A549 treated with ZK216348 at 1 μM for 4 hours (cell line): ENCODE measurements at places on chromosomes 11 and 22. TPM values are rescaled to one million over a fixed set of nuclear protein-coding genes. Genes with fewer than 3 reads are reported as not detected.

Gene OR56A1
- not detected in 5 replicates for total RNA-seq

Gene CCDC87
- 0.55 to 0.85 TPM (median 0.79 TPM) in 5 replicates for total RNA-seq

Gene AMPD3
- 5.7 to 10.0 TPM (median 8.1 TPM) in 5 replicates for total RNA-seq

Gene SAA4
- not detected in 5 replicates for total RNA-seq

Gene NXPE4
- not detected in 5 replicates for total RNA-seq

Gene ME3
- total RNA-seq = 14.6 to 21.3 TPM (median 19.0 TPM) in 5 replicates

Gene SLC15A3
- total RNA-seq = not detected in 5 replicates

Gene LRRC75B
- 5.1 to 9.9 TPM (median 8.1 TPM) in 5 replicates for total RNA-seq

Gene CHRDL2
- total RNA-seq = 2.2 to 6.3 TPM (median 4.6 TPM) in 5 replicates

Gene HMGXB4
- total RNA-seq = 8.2 to 17.9 TPM (median 11.4 TPM) in 5 replicates

Gene PTPRCAP
- total RNA-seq = 0.22 to 0.62 TPM in 2 of 5 replicates, not detected in the others

Gene MIOX
- total RNA-seq = not detected in 5 replicates

Gene TRABD
- 17.4 to 41.6 TPM (median 34.7 TPM) in 5 replicates for total RNA-seq

Gene DSCAML1
- total RNA-seq = 0.14 to 0.66 TPM (median 0.27 TPM) in 5 replicates

Gene SHANK3
- total RNA-seq = 1.9 to 6.0 TPM (median 5.2 TPM) in 5 replicates

Gene PRRG4
- 0.66 to 1.4 TPM (median 1.0 TPM) in 5 replicates for total RNA-seq

Gene KCNJ11
- 0.90 to 2.0 TPM (median 1.4 TPM) in 5 replicates for total RNA-seq

Gene SUSD2
- 41.6 to 76.6 TPM (median 72.0 TPM) in 5 replicates for total RNA-seq

Gene TRIM49D1
- 0.09 TPM in 1 of 5 replicates, not detected in the others for total RNA-seq

Gene WT1
- 5.0 to 6.4 TPM (median 6.0 TPM) in 5 replicates for total RNA-seq
